NCI-H2171 (cell line): ENCODE measurements at places on chromosomes 6 and 20.

DNA sequence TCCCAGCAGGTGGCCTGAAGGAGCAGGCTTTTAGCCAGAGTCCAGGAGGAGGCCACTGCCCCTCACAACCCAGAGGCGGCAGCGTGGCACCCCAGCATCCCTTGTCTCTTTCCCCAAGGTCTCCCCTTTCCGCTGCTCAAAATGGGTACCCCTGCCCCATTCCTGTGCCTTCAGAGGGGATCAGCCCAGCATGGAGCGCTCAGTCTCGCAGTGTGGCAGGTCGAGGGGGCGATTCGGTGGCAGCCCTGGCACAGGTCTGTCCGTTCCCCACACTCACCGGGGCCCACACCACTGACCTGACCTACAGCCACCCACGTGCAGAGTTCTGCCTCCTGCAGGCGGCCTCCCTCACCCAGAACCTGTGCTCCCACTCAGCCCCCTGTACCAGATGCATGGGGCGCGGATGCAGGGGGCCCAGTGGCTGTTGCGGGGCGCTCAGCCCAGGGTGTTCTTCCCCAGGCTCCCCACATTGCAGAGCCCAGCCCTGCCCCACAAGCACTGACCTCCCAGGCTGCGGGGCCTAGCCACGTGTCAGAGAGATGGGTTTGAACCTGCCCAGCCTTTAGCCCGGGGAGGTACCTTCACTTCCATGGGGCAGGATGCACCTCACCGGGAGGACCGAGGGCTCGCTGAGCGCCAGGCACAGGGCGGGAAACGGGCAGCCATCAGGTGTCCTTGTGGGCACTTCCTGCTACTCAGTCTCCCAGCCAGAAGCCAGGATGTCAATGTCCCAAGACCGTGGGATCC lies 41.8 kb downstream of the DSTN start:
- DNase-seq = no peak

GRCh38 chr20:62655282-62656196 lies 13.2 kb downstream of the SLCO4A1 start:
- no peak for DNase-seq

GRCh38 chr6:117306227-117306790 lies 41.0 kb downstream of the VGLL2 start:
- no peak for DNase-seq

DNA sequence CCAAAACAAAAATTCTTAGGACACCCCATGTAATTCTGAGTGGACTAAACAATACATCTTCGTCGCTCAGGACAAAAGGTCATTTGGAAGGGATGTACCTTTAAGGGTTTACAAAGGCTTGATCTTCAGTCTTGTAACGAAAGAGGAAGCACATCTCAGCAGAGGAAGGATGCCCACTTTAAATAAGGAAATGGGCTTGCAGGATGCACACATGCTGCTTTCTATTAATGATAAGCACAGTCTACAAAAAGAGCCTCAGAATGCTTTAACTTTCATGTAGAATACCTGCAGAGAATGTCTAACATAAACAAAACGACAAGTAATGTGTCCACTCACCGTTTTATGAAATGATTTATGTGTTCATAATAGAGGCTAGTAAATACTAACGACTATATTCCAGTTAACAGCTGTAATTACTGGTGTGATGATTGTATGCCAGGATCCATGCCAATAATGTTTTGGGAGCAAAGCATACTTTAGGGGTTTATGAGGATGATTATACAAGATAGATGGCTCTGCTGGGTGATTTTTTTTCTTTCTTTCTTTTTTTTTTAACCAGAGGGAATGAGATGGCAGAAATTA lies 216.9 kb downstream of the GMDS start:
- no peak for DNase-seq

DNA sequence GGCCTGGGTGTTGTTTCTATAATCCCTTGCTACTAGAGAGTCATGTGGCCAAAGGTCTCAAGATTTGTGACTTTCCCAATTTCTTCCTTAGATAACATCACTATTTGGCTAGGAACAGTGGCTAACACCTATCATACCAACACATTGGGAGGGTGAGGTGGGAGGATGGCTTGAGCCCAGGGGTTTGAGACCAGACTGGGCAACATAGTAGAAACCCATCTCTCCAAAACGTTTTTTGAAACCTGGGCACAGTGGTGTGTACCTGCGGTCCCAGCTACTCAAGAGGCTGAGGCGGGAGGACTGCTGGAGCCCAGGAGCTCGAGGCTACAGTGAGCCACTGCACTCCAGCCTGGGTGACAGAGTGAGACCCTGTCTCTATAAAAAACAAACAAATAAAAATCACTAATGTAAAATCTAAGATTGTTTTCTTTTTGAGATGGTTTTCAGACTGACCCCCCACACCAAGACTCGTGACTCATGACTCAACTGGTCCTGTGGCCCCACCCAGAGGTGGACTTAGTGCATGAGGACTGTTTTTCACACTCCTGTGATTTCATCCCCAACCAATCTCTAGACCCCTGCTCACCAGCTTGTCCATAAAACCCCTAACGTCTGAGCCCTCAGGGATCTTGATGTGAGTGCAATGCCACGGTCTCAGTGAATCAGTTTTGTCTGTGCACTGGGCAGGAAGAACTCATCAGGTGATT lies 48.3 kb upstream of the KIF16B start:
- no peak for DNase-seq

DNA sequence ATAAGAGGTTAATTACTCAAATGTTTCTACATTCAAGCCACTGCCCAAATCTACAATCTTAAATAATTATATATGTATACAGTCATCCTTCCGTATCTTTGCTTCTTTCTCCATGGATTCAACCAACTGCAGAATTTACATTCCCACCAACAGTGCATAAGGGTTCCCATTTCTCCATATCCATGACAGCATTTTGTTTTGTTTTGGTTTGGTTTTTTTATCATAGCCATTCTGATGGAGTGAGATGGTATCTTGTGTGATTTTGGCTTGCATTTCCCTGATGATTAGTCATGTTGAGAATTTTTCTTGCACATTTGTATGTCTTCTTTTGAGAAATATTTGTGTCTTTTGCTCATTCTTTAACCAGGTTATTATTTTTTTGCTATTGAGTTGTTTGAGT lies 198.5 kb downstream of the C6orf118 start:
- no peak for DNase-seq

- DNase-seq = no peak
Observed at GRCh38 chr6:91523511-91523910, 936.6 kb upstream of the MAP3K7 start.

DNA sequence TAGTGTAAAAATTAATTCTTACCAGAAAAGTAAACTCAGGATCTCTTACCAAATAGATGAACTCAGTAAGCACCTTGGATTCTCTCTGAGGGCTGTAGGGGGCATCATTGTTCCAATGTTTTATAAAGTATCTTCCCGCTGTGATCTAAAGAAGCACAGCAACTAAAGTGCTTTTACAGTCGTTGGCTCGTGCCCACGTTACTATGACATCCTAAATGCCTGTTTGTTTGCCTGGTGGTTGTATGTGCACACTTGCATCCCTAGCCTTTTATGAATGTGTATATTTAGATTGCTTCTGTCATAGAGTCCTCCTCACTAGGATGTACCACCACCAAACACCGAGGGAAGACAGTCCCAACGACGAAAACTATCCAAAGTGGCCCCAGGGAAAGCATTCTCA lies 34.5 kb downstream of the SLX4IP start:
- DNase-seq = no peak

DNA sequence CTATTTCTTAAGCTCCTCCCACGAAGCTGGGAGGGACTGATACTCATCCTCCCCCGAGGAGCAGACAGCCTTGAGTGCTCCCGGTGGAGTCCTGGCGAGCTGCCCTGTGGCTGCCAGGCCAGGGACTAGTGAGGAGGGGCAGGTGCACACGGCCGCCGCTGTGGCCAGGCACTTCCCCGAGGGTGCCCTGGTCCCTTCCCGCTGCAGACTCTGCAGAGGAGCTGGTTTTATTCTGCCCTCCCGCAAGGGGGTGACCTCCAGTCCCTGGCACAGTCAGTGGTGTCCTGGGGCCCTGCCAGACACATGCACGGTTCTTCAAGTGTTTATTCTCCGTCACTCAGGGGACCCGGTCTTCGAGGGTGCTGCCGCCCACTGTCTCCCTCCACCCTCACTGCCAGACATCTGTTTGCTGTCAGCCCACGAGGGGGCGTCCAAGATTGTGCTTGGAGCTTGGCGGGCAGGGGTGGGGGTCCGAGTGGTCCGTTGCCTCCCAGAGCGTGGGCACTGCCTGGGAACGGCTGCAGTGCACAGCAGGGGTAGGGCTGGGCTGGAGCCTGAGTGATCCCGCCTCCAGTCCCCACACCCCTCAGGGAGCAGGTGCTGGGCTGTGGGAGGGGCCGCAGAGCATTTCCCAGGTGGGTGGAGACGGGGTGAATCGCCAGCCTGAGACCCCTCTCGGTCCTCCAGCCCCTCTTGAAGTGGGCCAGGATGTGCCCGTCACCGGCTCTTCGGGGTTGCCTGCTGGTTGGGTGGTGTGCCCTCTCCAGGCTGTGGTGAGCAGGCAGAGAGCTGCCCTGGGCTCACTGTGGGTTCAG lies 3.1 kb upstream of the CABLES2 start:
- peak; percentile 53 for DNase-seq
